ENCODE measurements at places on chromosomes 4 and X.

GRCh38 chr4:11698033-11698432 lies 269.3 kb upstream of the HS3ST1 start:
- DNase-seq: no peak

- no peak for DNase-seq
Measured at GRCh38 chrX:7542587-7543380, 300.2 kb upstream of the VCX start.

DNA sequence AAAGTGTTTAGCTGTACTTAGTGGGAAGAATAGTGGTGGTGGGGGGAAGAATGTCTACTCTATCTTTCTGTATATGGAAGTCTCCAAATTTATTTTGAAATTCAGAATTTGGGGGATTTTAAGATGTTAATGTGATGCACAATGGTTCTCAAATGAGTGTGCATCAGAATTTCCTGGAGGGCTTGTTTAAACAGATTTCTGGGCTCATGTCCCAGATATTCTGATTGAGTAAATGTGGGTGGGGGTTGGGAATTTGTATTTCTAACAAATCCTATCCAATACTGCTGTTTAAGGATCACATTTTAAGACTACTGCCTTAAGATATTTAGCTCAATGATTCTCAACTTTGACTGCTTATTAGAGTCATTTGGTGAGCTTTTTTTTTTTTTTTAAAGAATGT lies 15.1 kb upstream of the INTS6L start:
- DNase-seq: no peak

DNA sequence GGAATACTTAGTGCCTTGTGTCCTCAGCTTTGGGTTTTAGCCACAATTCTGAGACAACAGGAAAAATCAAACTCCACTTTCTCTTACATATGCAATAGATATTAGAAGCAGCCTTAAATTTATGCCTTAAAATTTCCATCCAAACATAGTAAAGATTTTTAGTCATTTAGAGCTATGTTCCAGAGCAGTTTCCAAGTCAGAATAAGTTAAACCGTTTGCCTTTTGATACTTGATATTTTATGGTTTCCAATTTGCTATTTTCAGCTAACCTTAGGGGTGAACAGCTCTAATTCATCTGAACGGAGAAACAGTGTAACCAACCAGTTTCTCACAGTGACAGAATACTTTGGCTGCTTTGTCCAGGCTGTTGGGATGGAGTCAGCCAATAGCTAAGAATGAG lies 125.8 kb upstream of the RXFP1 start:
- DNase-seq: no peak

DNA sequence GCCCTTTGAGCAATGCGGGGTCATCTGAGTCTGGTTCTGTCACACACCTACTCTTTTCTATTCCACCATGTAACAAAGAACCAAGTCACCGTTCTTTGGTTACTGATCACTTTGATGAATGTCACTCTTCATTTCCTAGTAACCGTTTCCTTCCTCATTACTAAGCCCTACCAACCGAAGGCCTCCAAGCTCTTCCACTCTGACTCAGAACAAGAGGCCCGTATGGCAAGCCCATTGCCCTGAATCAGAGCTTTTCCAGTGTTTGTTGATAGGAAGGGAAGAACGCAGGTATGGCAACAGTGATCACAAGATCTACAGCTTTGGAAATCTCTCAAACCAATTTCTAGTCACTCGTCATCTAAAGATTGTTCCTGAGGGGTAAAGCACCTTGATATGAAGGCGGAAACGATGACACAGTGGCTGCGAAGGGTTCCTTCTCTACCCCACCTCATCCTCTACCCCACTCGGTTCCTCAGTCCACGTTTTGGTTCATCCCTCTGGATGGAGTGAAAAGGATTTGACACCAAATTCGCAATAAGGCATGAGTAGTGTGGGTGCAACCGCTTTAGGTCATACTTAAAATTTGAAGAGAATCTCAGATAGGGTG lies 28.0 kb upstream of the CD40LG start:
- no peak for DNase-seq

DNA sequence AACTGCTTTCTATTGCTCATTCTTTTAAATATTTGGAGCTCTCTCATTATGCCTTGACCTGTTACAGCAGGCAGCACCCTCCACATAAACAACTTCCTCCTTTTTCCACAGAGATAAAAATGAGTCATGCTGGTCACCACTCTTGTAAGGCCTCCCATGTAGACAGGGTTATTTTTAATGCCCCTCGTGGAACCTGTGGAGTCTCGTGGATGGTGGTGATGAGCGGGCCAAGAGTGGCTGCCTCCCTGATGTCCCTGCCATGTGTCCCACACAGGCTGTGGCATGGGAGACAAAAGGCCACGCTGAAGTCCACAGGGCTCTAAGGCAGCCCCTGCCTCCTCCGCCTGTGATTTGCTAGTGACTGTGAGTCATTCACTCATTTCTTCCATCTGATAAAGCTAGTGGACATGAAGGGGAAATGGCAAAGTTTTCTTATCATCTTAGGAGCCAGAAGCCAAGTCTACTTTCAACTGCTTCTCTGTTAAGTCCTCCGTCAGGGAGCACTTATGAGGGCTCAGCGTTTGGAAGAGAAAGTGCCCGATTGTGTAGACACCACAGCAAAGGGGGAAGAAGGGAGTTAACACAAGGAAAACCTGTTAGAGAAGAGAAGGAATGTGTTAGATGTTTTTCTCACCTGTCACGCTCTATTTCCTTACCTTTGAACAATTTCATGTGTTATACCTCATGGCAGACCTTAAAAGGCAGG lies 121.6 kb upstream of the FAT1 start:
- peak; percentile 77 for DNase-seq

GRCh38 chrX:18875256-18875878 lies 108.5 kb downstream of the PHKA2 start:
- no peak for DNase-seq

- no peak for DNase-seq
Measured at GRCh38 chr4:95729596-95729995, 110.3 kb upstream of the PDHA2 start.

- no peak for DNase-seq
Measured at GRCh38 chrX:38038501-38038900, 32.1 kb downstream of the SYTL5 start.

DNA sequence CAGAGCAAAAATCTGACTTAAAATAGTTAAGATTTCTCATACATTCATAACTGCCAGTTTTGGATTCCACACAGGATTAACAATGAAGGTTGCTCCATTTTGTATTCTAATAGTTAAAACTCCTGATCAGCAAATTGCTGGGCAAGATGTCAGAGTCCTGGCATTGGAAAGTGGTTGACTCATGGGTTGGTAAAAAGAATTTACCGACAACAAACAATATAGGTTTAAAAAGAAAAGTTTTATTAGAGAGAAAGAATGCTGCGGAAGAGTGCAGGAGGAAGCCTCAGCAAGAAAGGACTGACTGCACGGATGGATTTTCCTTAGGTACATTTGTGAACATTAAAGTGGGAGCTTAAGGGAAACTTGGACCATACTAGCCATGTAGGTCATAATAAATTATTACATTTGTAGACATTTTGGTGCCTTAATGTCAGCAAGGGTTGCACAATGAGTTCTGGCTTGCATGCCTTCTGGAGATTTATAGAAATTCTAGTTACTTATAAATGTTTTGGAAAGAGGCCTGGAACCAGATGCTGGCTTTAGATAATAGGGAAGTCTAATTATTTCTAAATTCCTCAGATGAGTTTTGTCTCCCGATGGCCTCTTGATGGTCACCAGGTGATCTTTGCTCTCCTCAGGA lies 25.4 kb upstream of the IL2 start:
- DNase-seq: peak; percentile 92

DNA sequence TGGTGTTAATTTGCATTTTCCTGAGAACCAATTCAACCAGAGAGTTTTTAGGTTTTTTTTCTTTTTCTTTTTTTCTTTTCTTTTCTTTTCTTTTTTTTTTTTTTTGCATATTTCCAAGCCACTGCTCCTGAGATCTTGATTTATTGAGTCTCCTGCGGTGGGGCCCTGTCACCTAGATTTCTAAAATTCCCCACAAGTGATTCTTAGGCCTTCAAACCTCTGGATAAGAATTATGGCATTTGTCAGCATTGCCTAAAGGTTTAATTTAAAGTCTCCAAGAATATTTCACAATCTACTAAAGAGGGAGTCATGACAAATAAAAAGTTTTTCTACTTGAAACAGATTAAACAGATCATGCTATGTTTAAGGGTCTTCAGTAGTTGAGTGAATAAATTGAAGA lies 84.9 kb downstream of the GAB1 start:
- peak; percentile 81 for DNase-seq

GRCh38 chr4:1087371-1087770 lies 26.0 kb downstream of the RNF212 start:
- no peak for DNase-seq

DNA sequence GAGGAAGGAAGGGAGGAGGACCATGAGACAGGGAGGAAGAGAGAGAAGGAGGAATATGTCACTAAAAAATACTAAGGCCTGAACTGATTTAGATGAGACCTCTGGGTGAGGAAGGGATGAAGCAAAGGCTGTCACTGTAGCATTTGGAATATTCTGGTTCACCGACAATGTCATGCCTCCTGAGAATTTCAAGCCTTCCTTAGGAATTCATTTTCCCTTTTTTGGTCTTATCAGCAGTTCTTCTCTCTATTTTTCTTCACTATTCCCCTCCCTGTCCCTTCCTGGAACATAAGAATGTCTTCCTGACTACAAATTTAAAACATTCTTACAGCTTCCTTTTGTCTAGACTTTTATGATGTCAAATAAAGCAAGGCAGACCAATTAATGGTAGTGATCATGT lies 527.8 kb downstream of the INPP4B start:
- DNase-seq: no peak

- DNase-seq: no peak
Measured at GRCh38 chr4:88616275-88617150, 24.2 kb downstream of the HERC3 start.

DNA sequence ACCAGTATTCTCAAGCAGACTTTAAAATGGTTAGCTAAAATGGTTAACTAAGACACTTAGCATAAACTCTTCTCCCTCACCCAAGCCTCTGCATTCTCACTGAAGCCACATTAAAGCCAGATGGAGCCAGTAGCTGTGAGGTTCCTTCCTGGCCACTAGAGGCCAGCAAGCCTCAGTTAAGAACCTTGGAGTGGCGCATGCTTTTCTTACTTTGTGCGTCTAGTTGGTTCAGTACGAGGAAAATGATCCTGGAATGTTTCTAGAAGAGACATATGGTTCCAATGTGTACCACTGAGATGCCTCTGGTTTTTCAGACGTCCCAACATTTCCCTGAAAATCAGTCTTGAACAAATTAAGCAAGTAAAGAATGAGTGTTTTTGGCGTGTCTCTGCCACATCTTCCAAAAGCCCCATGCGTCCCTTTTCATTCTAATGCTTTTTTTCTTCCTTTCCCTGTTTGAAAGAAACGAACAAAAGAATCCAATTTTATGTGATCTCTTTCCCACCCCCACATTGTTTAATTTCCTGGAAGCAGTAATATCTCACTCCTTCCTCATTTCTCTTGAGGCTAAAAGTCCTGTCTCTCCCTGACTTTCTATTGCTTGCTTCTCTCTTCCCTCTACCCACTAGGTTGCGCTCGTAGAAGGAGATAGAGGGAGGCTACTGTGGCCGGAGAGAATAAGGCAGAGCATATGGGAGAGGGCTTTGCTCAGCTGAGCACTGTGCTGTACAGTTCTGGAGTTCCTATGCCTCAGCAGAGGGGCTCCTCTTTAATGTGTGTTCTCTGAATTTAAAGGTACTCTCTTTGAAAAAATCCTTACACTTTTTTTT lies 82.9 kb upstream of the TAB3 start:
- no peak for DNase-seq

DNA sequence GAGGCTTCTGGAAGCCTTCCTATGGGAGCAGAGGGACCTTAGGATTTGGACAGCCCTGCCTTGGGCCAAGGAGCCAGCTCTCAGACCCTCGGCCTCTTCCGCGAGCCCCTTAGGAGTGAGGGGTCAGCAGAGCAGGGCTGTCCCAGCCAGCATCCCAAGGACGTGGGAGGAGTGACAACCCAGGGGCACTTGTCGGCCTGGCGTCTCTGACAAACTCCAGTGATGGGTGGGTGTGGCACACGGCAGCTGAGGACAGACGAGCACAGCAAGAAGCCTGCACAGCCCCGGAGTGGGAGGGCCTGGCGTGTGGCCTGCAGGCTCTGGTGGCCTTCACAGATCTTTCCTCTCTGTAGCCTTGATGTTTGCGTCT lies 11.6 kb upstream of the TNIP2 start:
- DNase-seq: no peak

DNA sequence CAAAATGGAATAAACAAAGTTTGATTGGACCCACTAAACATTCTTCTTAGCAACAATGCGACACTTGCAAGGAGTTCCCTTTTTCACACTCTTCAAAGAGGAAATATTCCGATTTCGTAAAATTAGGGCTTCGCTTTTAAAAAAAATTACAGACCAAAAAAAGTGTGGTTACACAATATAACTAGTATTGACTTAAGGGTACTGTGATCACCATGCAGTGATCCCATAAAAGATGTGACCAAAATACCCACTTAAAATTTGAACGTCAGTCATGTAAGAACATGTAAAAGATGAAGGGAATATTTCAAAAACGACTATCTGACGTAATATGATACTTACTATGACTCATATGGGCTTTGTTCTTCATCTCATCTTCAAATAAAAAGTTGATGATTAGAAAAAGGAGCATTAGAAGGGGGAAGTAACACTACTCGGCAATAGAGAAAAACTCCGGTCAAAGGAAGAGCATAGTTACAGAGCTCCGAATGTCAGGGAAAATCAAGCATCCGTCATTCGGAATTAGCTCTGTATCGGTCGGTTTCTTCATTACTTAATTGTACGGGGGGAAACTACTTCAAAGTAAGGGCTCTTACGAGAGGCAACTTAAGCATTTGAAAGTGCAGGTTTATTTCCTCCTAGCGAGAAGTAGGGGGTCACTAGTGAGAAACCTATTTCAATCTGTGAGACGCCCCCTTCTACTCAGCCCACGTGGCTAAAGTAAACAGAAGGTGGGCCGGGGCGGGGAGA lies 1.3 kb upstream of the TET2 start:
- DNase-seq: no peak

DNA sequence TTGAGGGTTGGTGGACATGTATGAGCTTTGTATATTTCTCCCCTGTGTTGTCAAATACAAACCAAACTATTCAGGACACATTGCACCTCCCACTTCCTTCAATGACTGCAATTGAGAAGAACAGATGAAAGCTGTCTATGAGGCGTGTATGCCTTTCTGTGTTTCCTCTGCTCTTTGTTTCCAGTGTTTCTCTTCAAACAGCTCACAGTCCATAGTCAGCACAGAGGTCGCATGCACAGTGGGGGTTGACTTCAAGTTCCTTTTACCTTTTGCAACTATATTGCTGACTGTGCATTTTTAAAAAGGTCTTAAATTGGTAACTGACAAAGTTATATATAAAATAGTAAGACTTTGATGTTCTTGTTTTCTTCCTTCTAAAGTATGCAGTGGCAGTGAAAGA lies 957.8 kb downstream of the C4orf33 start:
- DNase-seq: no peak

GRCh38 chr4:68630371-68630770 lies 40.1 kb downstream of the UGT2B15 start:
- DNase-seq: no peak

DNA sequence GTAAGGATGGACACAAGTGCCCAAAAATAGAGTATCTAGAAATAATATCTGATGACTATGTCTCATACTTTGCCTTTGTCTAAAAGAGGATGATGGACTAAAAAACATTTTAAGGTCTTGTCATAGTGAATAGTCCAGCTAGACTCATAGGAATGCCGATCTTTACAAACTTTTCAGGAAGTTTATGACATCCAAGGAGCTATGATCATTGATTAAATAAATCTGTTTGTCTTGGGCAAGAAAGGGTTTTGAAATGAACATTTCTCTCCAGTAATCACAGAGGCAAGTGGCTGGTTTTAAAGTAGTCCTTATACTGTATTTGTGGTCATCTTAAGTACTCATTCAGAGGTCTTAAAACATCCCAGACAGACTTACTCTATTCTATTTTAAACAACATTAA lies 109.8 kb downstream of the MAPK10 start:
- DNase-seq: no peak

GRCh38 chr4:47473141-47473750 lies 9.7 kb upstream of the COMMD8 start:
- DNase-seq: no peak

All from retinal pigment epithelial cell (primary cell).